Small intestine (tissue), 16 donors: ENCODE measurements at places on chromosomes 4 and X. TPM values are rescaled to one million over a fixed set of nuclear protein-coding genes. Genes with fewer than 3 reads are reported as not detected.

- DNase-seq, result no peak
- H3K4me1 ChIP-seq, result no peaks in the 10 kb centered on the region
- no peaks in the 10 kb centered on the region for H3K27me3 ChIP-seq
- H3K36me3 ChIP-seq, result no peaks in the 10 kb centered on the region
These were observed 104.6 kb upstream of the NWD2 start for GRCh38 chr4:37139987-37140386.

GRCh38 chrX:110941906-110942305 is 146.3 kb upstream of the CHRDL1 start:
- H3K27ac ChIP-seq, result no peak overlapping the region
- no peak for DNase-seq
- H3K4me3 ChIP-seq, result no peak overlapping the region

DNA sequence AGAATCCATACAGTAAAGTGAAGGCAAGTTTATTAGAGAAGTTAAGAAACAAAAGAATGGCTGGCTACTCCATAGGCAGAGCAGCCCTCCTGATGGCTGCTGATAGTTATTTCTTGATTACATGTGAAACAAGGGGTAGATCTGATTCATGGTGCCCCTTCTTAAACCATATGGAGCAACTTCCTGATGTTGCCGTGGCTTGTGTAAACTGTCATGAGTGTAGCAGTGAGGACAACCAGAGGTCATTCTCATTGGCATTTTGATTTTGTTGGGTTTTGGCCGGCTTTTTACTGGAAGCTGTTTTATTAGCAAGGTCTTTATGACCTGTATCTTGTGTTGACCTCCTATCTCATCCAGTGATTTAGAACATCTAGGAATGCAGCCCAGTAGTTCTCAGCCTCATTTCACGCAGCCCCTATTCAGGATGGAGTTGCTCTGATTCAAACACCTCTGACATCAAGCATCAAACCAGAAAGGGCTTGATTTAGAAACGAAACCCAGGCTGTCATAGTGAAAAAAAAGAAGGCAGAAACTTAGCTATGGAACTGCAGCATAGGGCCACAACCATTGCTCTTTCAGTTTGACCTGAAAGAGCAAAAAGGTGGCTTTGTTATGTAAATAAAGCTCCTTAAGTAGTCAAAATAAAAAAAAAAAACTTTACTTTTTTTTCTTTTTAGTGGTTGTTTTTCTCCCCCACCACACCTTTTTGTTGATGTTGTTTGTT is 37.8 kb downstream of the SPCS3 start:
- no peak overlapping the region for H3K4me3 ChIP-seq
- H3K4me1 ChIP-seq, result no peaks in the 10 kb centered on the region
- H3K27ac ChIP-seq, result no peak overlapping the region
- H3K27me3 ChIP-seq, result no peaks in the 10 kb centered on the region
- no peaks in the 10 kb centered on the region for H3K36me3 ChIP-seq
- DNase-seq, result no peak

GRCh38 chrX:19721726-19722370 is 165.6 kb downstream of the SH3KBP1 start:
- no peaks in the 10 kb centered on the region for H3K27me3 ChIP-seq
- DNase-seq, result no peak
- no peak overlapping the region for H3K4me3 ChIP-seq
- H3K36me3 ChIP-seq, result no peaks in the 10 kb centered on the region

The CHST7 gene
- 3.8 TPM for polyA plus RNA-seq

- H3K27ac ChIP-seq, result no peak overlapping the region
- no peak overlapping the region for H3K4me3 ChIP-seq
- H3K36me3 ChIP-seq, result no peaks in the 10 kb centered on the region
- H3K27me3 ChIP-seq, result no peaks in the 10 kb centered on the region
- DNase-seq, result no peak
- no peaks in the 10 kb centered on the region for H3K4me1 ChIP-seq
These were observed 1.7 kb upstream of the SMIM9 start for GRCh38 chrX:154836163-154836562.

GRCh38 chrX:26580021-26580420 is 364.1 kb downstream of the MAGEB5 start:
- no peak overlapping the region for H3K4me3 ChIP-seq
- H3K27me3 ChIP-seq, result no peaks in the 10 kb centered on the region
- no peak overlapping the region for H3K27ac ChIP-seq
- H3K4me1 ChIP-seq, result no peaks in the 10 kb centered on the region

The GPR173 gene
- not detected for polyA plus RNA-seq

DNA sequence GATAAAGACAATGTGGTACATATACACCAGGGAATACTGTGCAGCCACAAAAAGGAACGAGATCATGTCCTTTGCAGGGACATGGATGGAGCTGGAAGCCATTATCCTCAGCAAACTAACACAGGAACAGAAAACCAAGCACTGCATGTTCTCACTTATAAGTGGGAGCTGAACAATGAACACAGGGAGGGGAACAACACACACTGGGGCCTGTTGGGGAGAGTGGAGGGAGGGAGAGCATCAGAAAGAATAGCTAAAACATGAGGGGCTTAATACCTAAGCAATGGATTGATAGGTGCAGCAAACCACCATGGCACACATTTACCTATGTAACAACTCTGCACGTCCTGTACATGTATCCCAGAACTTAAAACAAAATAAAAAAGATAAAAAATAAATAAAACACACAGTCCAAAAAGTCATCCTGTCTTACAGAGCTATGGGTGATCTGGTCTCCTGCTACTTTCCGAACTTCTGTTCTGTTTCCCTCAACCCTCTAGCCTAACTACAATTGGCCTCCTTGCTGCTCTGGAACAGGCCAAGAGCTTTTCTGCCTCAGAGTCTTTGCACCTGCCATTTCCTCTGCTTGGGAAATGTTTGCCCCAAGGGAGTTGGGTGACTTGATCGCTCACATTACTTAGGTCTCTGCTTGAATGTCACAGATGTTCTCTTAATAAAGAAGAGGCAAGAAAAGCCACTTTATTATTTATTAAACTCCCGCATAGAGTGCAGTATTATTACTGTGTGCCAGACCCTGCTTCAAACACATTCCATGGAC is 1.1 kb upstream of the CD38 start:
- DNase-seq, result no peak
- H3K4me1 ChIP-seq, result peaks cover 5% of the 10 kb centered on the region
- no peak overlapping the region for H3K27ac ChIP-seq
- peaks cover 24% of the 10 kb centered on the region for H3K27me3 ChIP-seq
- no peaks in the 10 kb centered on the region for H3K36me3 ChIP-seq
- no peak overlapping the region for H3K4me3 ChIP-seq

DNA sequence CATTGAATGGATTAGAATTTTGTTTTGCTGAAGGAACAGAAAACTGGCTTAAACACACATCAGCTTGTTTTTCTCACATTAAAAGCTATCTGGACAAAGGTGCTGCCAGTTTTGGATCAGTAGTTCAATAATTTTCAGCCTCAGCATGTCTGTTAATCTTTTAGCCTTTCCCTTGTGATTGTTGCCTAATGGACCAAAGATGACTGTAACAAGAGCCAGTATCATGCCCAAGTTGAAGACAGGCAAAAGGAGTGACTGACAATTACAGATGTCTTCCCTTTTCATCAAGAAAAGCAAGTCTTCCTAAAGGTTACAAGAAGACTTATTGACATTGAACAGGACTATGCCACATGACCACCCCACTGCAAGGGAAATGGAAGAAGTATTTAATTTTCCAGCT is 419.7 kb downstream of the MAPK10 start:
- no peaks in the 10 kb centered on the region for H3K27me3 ChIP-seq
- no peak overlapping the region for H3K27ac ChIP-seq
- no peak overlapping the region for H3K4me3 ChIP-seq
- no peaks in the 10 kb centered on the region for H3K36me3 ChIP-seq

The BGN gene
- 23.2 TPM for polyA plus RNA-seq

DNA sequence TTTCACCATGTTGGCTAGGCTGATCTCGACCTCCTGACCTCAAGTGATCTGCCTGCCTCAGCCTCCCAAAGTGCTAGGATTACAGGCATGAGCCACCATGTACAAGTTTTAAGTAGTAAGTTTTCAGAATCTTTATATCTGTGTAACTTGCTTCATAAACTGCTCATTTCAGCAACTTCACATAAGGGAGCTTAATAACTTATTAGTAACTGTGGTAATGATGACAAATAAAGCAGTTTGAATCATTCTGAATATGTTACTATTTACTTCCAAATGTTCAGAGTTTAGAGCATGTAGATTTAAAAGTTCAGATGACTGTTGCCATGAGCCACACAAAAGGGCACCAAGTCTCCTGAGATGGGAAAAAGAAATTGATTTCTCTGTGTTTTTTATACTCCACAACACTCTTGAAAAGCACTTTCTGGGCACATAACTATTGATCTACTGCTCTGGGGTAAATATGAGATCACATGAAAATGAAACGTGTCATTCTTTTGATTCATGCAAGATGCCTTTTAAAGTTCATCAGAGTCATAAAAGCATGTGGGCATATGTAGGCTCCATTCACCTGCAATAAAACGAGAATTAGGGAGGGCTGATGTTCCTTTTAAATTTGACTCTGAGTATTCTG is 14.1 kb upstream of the CA5B start:
- no peaks in the 10 kb centered on the region for H3K4me1 ChIP-seq
- no peaks in the 10 kb centered on the region for H3K36me3 ChIP-seq
- no peak overlapping the region for H3K27ac ChIP-seq
- no peak overlapping the region for H3K4me3 ChIP-seq

- no peak overlapping the region for H3K4me3 ChIP-seq
- no peaks in the 10 kb centered on the region for H3K27me3 ChIP-seq
- no peak for DNase-seq
- H3K36me3 ChIP-seq, result no peaks in the 10 kb centered on the region
These were observed 153.3 kb downstream of the BCOR start for GRCh38 chrX:39944416-39944815.

DNA sequence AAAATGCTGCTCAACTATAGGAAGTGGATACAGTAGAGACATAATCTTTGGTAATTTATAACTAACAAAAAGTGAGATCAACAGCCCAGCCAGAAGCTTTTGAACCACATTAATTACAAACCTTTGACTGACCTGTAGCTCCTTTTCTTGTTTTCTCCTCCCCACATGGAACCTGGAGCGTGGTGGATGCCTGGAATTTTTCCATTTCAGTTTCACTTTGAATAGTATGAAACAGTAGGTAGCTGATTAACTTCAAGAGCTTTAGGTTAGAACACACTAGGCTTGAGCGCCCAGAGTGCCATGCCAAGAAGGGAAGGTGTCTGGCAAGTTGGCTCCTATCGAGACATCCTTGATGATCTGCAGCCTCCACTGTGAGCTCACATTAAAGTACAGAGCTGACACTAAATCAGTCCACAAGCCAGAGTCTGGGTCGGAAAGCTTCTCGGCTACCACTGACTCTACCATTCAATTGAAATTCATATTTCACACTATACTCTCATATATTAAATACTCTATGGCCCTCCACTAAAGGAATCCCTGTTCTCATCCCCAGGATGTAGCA is 143.4 kb downstream of the GLRA2 start:
- no peaks in the 10 kb centered on the region for H3K36me3 ChIP-seq
- H3K27ac ChIP-seq, result no peak overlapping the region
- no peak overlapping the region for H3K4me3 ChIP-seq
- H3K4me1 ChIP-seq, result peaks cover 6% of the 10 kb centered on the region

GRCh38 chr4:10083331-10083771 is 33.2 kb downstream of the WDR1 start:
- H3K27ac ChIP-seq, result no peak overlapping the region
- no peaks in the 10 kb centered on the region for H3K4me1 ChIP-seq
- H3K4me3 ChIP-seq, result no peak overlapping the region
- DNase-seq, result no peak
- H3K36me3 ChIP-seq, result peaks cover 59% of the 10 kb centered on the region
- H3K27me3 ChIP-seq, result no peaks in the 10 kb centered on the region

- no peak overlapping the region for H3K27ac ChIP-seq
- no peak overlapping the region for H3K4me3 ChIP-seq
- no peak for DNase-seq
- no peaks in the 10 kb centered on the region for H3K4me1 ChIP-seq
These were observed 8.6 kb upstream of the CCDC110 start for GRCh38 chr4:185480016-185480732.

DNA sequence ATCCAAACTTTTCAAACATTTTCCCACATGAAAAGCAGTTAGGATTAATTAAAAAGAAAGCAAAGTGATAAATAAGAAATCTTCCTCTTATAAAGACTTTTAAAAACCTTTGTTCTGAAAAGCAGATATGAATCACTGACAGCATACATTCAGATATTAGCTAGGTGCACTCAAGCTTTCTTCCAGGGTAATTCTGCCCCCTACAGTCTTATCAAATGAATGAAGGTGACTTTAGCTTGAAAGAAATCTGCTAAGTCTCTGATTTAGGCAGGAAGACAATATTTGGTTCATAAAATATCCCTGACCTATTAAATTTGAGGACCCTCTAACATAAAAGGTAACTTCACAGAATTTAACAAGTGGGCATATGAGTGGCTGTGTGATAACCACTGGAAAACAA is 209.1 kb upstream of the FAM47A start:
- no peaks in the 10 kb centered on the region for H3K27me3 ChIP-seq
- DNase-seq, result no peak
- H3K27ac ChIP-seq, result no peak overlapping the region
- H3K36me3 ChIP-seq, result no peaks in the 10 kb centered on the region
- H3K4me3 ChIP-seq, result no peak overlapping the region

DNA sequence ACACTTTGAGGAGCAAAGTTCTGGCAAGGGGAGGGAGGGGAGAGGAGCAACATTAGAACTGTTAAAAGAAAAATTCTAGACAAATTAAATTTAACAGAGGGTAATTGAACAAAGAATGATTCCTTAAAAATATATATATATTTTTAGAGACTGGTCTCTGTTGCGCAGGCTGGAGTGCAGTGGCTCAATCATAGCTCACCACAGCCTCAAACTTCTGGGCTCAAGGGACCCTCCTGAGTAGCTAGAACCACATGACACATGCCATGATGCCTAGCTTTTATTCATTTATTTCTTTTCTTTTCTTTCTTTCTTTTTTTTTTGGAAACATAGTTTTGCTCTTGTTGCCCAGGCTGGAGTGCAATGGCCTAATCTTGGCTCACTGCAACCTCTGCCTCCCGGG is 19.1 kb upstream of the SPINK2 start:
- no peak for DNase-seq
- no peak overlapping the region for H3K4me3 ChIP-seq
- H3K27ac ChIP-seq, result no peak overlapping the region
- no peaks in the 10 kb centered on the region for H3K4me1 ChIP-seq

DNA sequence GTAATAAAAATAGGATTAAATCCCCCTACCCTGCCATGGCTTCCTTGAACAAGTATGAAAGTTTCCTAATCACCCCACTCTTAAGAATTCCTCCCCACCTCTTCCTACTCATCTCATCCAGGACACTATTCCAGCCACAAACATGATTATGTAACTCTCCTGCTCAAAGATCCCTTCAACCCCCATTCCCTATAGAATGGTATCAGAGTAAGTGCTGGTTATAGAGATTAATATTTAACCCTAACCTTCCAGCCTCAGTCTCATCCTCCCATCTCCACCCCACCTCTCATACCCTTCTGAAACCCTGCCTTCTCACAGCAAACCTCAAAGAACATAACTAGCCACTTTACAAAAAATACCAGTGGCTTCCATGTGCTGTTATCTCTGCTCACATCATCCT is 155.1 kb downstream of the PPP3CA start:
- no peaks in the 10 kb centered on the region for H3K36me3 ChIP-seq
- no peak overlapping the region for H3K4me3 ChIP-seq
- H3K27ac ChIP-seq, result no peak overlapping the region
- no peaks in the 10 kb centered on the region for H3K4me1 ChIP-seq
- H3K27me3 ChIP-seq, result no peaks in the 10 kb centered on the region

The EREG gene
- 15.4 TPM for polyA plus RNA-seq
